Chondrocyte (in vitro differentiated cells): ENCODE measurements at places on chromosomes 4 and X. TPM values are rescaled to one million over a fixed set of nuclear protein-coding genes. Genes with fewer than 3 reads are reported as not detected.

The HSD17B13 gene
- total RNA-seq: not detected in 3 replicates

The RTL9 gene
- 0.20 to 0.33 TPM in 2 of 3 replicates, not detected in the other for total RNA-seq

The HCCS gene
- 25.0 to 25.8 TPM (median 25.5 TPM) in 3 replicates for total RNA-seq

The SLC10A4 gene
- 0.18 TPM in 1 of 3 replicates, not detected in the others for total RNA-seq

The NIPAL1 gene
- total RNA-seq: 0.32 to 0.59 TPM (median 0.48 TPM) in 3 replicates

The PCSK1N gene
- 58.7 to 74.2 TPM (median 69.2 TPM) in 3 replicates for total RNA-seq

The UCP1 gene
- total RNA-seq: not detected in 3 replicates
